Stimulated activated CD4-positive, alpha-beta T cell treated with anti-CD3 and anti-CD28 coated beads, Interleukin-1b, Interleukin-23, amount 100 ng/mL, for 48 hours (primary cell): ENCODE measurements at places on chromosomes 12 and 14.

- DNase-seq: no peak
These were observed 61.3 kb upstream of the RESF1 start for GRCh38 chr12:31897781-31898503.

DNA sequence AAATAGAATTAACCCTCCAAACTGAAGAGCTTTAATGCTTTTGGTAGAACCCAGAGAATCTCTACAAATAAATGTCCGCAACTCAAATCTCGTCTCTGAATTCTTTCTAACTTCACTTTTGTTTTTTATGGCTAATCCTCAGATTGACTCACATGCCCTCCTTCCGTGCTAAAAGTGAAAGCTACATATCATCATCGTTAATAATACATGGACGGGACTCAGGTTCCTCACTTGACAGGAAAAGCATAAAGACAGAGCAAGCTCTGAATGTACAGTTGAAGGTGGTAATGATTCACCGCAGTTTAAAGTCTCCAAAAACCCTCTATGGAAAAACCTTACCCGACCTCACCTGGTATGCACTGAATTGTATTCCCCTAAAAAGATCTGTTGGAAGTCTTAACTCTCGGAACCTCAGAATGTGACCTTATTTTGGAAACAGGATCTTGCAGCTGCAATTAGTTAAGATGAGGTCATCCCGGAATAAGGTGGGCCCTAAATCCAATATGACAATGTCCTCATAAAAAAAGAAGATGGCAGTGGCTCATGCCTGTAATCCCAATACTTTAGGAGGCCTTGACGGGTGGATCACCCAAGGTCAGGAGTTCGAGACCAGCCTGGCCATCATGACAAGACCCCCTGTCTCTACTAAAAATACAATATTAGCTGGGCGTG is 147.4 kb upstream of the FOXN3 start:
- no peak for DNase-seq

DNA sequence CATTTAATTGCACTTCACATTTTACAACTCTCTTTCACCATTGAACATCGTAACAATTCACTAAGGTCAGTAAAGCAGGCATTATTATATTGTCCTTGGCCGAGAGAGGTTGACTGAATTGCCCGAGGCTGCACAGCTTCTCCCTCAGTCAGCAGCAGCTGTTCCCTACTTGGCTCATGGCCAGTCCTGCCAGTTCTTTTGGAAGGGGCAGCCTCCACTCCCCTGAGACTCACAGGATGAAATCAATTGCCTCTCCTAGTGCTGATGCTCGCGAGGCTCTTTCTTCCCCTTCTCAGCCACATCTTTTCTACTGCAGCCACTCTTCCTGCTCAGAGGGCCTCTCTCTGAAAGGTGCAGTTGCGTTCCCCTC is 79.9 kb upstream of the KCNA1 start:
- DNase-seq: no peak

GRCh38 chr12:108572166-108572790 is 9.9 kb downstream of the ISCU start:
- no peak for DNase-seq

- no peak for DNase-seq
These were observed 59.2 kb downstream of the CCNK start for GRCh38 chr14:99540196-99541032.

DNA sequence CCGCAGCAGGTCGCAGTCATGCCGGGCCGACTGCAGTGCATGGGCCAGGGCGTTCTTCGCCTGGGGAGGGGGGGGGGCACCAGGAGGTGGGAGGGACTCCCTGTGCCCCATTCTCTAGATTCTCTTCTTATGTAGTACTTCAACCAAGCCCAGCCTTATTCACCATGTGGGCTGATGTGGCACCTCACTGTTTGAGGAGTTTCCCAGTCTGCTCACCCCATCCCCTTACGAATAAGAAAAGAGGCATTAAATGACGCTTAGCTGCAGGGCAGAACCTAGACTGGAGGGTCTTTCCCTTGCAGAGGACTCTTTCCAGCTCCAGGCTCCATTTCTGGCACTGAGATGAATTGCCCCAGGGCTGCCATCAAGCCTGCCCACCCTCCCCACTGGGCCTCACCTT is 12.2 kb downstream of the CMTM5 start:
- no peak for DNase-seq

DNA sequence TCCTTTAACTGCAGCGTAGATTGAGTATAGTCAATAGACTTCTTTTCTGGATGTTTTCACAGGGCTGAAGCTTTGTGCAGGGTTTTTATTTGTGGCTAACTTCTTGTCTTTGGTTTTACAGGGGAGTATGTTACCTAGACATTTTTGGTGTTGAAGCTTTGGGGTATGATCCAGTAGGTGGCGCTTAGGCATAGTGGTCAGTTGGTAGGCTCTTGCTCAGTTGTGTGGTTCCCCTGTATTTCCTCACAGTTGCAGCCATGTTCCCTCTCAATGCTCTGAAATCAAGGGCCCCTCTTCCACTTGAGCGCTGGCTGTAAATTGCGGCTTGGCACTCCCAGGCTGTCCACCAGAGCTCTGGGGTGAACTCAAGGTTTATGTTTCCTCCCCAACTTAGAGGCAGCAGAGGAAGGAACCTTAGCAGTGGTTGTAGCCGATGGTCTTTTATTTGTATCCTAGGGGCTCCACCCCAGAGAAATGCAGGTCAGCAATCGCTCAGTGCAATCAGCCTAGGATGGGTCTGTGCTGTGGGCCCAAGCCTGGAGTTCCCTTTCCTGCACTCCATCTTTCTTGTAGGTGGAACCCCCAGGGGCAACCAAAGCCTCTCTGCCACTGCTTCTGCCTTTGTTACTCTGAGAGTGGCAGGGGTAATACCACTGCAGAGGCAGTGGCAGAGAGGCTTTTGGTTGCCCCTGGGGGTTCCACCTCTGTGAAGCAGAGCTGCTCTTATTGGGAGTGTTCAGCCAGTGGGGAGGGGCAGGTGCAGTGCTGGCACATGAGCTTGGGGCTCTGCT is 55.1 kb downstream of the CMAS start:
- peak; percentile 41 for DNase-seq

DNA sequence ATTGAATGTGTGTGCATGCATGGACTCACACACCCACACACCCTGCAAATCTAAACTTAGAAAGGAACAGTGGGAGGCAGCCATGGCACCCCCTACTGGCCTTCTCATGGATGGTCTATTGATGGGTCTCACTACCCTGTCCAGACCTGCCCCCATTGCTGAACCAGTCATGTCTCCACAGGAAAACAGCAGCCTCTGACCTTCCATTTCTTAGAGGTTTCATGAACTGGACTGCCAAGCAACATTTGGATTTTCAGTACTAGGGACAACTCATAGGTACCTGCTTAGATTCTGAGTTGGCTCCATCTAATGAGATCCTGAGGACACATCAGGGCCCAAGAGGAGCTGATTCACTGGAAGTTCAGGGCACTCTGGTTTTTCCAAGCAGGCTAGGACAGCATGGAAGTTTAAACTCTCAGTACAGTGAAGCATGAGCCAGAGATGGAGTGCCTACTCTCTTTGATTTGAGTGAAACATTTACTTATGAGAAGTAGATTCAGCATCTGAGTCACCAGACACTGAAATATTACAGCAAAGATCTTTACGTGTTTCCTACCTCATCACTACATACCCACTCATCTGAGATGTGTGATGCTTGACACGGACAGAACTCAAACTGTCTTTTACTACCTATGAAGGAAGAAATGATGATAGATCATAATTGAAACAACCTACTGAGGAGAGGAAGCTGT is 98.9 kb upstream of the PLEKHG7 start:
- no peak for DNase-seq

- peak; percentile 26 for DNase-seq
These were observed 1.9 kb downstream of the SLC25A3 start for GRCh38 chr12:98595243-98595988.

DNA sequence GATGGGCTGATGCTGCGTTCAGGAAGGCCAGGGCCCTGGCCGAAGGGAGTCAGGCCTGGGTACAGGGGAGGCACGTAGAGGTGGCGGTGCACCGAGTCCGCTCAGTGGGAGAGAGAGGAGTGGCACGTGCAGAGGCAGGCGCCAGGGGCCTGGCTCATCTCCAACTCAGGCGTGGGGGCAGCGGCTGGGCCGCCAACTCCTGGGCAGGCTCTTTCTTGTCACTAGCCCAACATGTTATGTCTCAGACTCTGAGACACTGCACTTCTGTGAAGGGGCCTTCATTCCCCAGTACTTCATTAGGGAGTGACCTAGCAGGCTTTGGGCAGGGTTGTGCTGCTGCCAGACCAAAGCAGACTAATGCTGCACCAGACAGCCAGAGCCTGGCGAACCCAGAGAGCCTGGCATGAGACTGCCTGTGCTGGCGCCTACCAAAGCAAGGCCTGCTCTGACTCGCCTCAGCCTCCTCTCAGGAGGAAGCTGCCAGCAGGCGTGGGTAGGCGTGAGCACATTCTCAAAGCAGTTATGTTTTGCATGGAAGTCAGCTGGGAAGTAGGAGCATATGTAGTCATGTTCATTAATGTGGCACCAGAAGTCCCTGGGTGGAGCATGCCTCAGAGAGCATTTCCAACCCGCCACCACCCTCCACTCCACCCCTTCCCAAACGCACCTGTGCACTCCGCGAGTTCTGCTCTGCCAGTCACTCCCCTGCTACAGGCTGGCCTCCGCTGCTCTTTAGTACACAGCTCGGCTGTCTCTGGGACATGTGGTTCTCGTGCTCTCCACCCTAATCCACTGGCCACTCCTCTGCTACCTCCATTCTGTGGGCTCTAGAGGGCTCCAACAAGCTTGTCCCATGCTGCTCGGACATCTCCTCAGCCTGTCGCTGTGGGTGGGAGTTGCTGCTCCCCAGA is 9.7 kb downstream of the CKB start:
- no peak for DNase-seq

DNA sequence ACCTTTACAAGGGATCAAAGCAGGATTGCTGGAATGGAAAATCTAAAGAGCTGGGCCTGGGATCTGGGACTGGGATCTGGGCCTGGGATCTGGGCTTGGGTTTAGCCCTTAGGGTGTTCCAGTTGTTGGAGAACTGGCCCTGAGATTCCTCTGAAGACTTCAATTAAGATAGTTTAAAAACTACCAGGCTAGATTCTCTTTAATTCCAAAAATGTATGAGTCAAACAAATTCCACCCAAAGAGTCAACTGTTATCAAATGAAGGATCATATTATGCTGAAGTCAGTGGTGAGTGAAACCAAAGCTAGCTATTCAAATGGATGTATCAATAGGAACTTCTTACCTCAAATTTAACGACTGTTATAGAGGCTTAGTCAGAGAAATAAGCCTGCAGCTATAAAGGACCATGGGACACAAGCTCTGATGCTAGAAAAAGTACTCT is 40.5 kb downstream of the LIMA1 start:
- no peak for DNase-seq

- peak; percentile 57 for DNase-seq
These were observed at the start of gene NID2 for GRCh38 chr14:52068615-52069306. TSS of gene NID2 (minus strand) at chr14:52069059. CDS start at chr14:52068994, 65 bp downstream.

GRCh38 chr14:20118795-20119194 is 8.3 kb downstream of the OR4K17 start:
- DNase-seq: no peak

- DNase-seq: no peak
These were observed 2.6 kb downstream of the KRT84 start for GRCh38 chr12:52382854-52383253.

GRCh38 chr14:93708800-93709199 is 79.5 kb downstream of the PRIMA1 start:
- DNase-seq: no peak

DNA sequence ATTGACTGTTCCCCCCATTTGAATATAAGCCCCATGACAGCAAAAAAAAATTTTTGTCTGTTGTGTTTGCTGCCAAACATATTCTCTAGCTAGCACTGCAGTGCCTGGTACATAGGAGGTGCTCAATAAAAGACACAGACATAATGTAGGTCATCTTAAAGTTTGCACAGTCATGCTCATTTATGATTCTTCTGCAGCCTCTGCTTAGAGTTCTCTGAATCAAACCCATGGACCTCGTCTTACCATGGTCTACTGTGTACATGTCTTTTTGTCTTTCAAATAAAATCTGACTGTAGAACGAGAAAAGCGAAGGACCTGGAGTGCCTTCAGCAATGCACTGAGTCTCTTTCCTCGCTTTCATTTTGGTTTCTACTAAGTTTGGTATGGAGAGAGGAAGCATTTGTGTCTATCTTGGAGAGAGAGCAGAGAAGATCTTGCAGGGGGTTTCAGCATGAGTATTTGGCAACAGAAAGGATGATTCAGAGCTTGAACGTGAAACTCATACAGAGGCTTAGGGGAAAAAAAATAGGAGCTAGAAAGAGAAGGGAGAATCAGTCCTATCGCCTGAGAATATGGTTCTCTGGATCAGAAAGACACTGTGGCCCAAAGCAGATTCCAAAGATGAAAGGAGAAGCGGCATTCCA is 38.8 kb upstream of the TMCC3 start:
- no peak for DNase-seq
